Right lobe of liver (tissue), 6 donors: ENCODE measurements at places on chromosomes 1 and 21. TPM values are rescaled to one million over a fixed set of nuclear protein-coding genes. Genes with fewer than 3 reads are reported as not detected.

GRCh38 chr1:151520359-151520758, 9.2 kb downstream of the CGN start:
- no peaks in the 10 kb centered on the region for H3K27me3 ChIP-seq
- no peak overlapping the region for H3K27ac ChIP-seq
- DNase-seq: no peak
- H3K36me3 ChIP-seq: peaks cover 38% of the 10 kb centered on the region

DNA sequence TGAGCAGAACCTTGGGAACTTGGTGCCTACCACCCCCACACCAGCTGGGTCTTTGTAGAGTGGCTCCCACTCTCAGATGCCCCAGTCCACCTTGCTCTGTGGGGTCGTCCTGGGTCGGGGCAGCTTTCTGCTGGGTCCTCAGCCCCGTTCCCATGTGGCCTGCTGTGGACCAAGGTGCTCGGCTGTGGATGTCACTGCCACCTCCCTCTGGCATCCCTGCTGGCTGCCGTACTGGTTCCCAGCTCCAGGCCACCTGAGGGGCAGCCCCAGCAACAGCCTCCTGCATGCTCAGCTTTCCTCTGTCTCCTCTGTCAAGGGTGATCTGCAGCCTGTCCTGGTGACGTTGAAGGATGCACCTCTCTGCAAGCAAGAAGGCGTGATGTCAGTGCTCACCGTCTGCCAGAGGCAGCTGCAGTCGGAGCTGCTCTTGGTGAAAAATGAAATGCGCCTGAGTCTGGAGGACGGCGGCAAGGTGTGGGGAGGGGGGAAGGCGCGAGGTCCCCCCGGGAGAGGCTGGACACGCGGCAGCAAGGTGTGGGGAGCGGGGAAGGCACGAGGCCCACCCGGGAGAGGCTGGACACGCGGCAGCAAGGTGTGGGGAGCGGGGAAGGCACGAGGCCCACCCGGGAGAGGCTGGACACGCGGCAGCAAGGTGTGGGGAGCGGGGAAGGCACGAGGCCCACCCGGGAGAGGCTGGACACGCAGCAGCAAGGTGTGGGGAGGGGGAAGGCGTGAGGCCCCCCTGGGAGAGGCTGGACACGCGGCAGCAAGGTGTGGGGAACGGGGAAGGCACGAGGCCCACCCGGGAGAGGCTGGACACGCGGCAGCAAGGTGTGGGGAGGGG, 45.9 kb upstream of the DIP2A start:
- no peak overlapping the region for H3K27ac ChIP-seq
- no peak for DNase-seq
- H3K4me3 ChIP-seq: no peak overlapping the region
- H3K36me3 ChIP-seq: peaks cover 20% of the 10 kb centered on the region
- H3K27me3 ChIP-seq: no peaks in the 10 kb centered on the region

DNA sequence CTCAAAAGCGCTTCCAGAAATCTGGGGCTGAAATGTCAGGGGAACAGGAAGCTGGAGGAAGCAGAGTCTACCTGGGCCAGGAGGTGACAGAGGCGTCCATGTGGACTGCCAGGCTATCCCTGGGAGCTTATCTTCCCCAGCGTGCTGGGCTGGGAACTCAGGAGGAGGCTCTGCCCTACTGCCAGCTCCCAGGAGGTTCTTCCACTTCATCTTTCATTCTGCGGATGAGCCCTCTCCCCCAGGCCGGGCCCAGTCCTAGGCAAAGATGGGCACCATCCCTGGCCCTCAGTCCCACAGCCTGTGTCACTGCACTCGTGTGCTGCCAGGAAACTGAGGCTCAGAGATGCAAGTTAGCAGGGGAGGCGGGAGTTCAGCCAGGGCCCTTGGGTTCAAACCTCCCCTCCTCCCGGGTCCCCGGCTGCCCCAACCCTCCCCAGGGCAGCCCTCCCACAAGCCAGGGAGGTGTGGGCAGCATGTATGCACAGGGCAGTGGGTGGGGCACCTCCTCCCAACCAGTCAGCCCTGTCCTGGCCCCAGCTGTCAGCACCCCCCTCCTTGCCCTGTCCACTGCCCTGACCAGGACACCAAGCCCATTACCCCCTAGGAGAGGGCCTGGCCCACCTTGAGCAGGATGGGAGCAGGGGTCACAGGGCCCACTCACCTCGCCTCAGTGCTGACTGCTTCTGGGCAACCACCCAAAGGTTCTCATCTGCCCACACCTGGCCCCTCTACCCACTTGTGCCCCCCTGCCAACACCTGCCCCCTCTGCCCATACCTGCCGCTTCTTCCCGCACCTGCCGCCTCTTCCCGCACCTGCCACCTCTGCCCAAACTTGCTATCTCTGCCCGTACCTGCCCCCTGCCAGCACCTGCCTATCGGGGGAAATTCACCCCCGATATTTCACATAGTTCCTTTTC, 226.0 kb downstream of the NPHP4 start:
- DNase-seq: no peak
- no peak overlapping the region for H3K4me3 ChIP-seq
- H3K27ac ChIP-seq: no peak overlapping the region

DNA sequence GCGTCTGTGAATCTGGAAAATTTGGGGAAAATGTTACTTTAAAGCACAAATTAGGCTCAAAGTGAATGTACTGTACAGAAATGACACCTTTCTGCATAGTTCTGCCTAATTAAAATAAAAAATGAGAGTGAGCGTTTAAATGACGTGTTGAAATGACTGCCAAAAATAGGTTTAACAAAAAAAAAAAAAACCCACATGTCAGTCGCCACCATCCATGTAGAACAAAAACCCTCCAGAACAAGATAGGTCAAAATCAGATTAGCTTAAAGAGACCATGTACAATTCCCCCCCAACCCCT, 745 bp downstream of the PARP1 start:
- H3K36me3 ChIP-seq: peaks cover 1% of the 10 kb centered on the region
- H3K27me3 ChIP-seq: no peaks in the 10 kb centered on the region
- no peak for DNase-seq
- H3K27ac ChIP-seq: peak overlapping the region; percentile 58

DNA sequence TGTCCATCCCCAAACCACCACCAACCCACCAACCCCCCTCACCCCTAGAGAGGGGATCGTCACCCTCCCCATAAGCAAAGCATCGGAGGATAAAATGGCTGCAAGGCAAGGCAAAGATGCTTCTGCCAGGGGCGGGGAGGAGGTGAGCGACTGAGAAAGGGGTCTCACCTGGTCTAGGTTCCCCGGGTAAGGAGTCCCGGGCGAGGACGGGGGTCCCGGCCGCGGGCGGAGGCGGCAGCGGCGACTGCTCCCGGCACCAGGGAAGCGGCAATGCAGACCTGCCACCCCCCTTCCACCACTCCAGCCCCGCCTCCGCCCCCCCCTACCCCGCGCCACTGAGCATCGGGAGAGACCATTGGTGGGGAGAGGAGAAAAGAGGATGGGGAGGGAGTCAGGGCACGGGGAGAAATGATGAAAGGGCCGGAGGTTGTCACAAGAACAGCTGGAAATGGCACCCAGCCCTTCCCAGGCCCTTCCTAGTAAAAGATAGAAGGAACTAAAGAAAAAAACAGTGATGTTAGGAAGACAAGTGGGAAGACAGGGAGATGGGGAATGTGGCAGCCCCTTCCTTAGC, at the start of gene SV2A:
TSS of gene SV2A (minus strand) at position 274 of the 574 bp plus-strand sequence. CDS start 4,004 bp downstream, outside the sequence.
- DNase-seq: no peak
- peak within 1 kb of the TSS; percentile 16 for H3K4me3 ChIP-seq
- H3K36me3 ChIP-seq: peaks cover 4% of the 10 kb centered on the region
- H3K27me3 ChIP-seq: no peaks in the 10 kb centered on the region

GRCh38 chr21:28118570-28118969, 874.1 kb downstream of the LTN1 start:
- no peak overlapping the region for H3K27ac ChIP-seq
- DNase-seq: no peak
- H3K36me3 ChIP-seq: no peaks in the 10 kb centered on the region
- no peaks in the 10 kb centered on the region for H3K4me1 ChIP-seq

- no peak for DNase-seq
- H3K27me3 ChIP-seq: no peaks in the 10 kb centered on the region
- H3K36me3 ChIP-seq: no peaks in the 10 kb centered on the region
- no peak overlapping the region for H3K27ac ChIP-seq
Observed at GRCh38 chr1:180939711-180940103, 27.0 kb downstream of the KIAA1614 start.

- no peaks in the 10 kb centered on the region for H3K4me1 ChIP-seq
- no peaks in the 10 kb centered on the region for H3K36me3 ChIP-seq
- no peaks in the 10 kb centered on the region for H3K27me3 ChIP-seq
- DNase-seq: no peak
- H3K4me3 ChIP-seq: no peak overlapping the region
Observed at GRCh38 chr1:185439727-185440415, 122.8 kb upstream of the IVNS1ABP start.

DNA sequence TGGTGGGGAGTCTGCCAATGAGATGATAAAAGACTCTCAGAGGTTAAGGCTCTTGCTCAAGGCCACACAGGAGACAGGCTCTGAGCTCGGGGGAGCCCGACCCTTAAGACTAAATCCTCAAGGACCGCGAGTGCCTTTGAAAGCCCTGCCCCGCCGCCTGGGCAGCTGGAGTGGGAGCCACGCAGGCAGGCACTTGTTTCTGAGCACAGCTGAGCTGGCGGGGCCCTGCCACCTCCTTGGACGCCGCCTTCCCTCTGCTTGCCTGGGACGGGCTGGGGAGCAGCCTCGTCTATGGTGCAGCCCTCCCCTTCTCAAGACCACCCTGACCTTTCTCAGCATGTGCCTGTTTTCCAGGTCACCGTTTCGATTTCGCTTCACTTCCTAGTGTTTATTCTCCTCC, 169.3 kb downstream of the CAMTA1 start:
- no peaks in the 10 kb centered on the region for H3K36me3 ChIP-seq
- H3K4me3 ChIP-seq: no peak overlapping the region
- no peak for DNase-seq
- H3K27ac ChIP-seq: no peak overlapping the region
- no peaks in the 10 kb centered on the region for H3K27me3 ChIP-seq

GRCh38 chr1:78483903-78484302, 6.9 kb upstream of the PTGFR start:
- no peak overlapping the region for H3K4me3 ChIP-seq
- no peaks in the 10 kb centered on the region for H3K36me3 ChIP-seq
- DNase-seq: no peak
- H3K27ac ChIP-seq: no peak overlapping the region
- H3K4me1 ChIP-seq: no peaks in the 10 kb centered on the region

GRCh38 chr21:16241479-16241963, 511.7 kb downstream of the USP25 start:
- no peak overlapping the region for H3K4me3 ChIP-seq
- no peaks in the 10 kb centered on the region for H3K4me1 ChIP-seq
- H3K36me3 ChIP-seq: no peaks in the 10 kb centered on the region

GRCh38 chr1:64133036-64133435, 70.4 kb upstream of the UBE2U start:
- no peak for DNase-seq
- no peak overlapping the region for H3K4me3 ChIP-seq
- H3K27ac ChIP-seq: no peak overlapping the region

DNA sequence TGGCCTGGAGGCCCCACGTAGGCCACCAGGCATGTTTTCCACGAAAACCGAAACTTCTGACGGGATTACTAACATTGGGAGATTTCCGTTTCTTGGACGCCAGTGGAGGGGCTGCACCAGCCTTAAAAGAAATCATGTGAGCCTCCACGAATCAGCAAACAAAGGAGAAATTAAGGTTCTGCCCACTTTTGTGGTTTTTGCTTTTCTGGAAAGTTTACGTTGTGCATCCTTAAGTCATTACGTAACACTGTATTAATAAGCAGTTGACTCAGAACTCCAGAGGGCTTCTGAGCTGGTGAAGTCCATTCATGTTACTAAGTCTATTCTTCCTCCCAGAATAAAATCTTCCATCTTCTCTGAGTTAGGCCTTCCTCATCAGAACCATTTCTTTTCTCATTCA, 168.5 kb downstream of the PSMG1 start:
- no peaks in the 10 kb centered on the region for H3K27me3 ChIP-seq
- H3K27ac ChIP-seq: no peak overlapping the region
- no peaks in the 10 kb centered on the region for H3K4me1 ChIP-seq
- H3K36me3 ChIP-seq: no peaks in the 10 kb centered on the region

DNA sequence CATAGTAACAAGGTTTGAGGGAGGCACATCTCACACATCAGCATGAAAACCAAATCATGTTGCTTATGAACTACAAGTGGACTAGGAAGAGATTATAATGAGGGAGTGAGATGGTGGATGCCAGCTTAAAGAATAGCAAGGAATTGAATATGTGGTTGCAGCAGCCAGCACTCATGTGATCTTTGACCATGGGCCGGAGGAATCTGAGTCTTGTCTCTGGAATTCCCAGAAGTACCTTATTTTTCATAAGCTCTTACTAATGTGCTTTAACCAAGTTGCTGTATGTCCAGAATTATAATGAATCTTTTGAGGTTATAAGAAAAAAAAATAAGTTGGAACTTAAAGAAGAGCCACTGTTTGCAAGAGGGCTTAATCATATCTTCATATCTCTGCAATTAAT, 97.0 kb downstream of the DISP1 start:
- H3K36me3 ChIP-seq: no peaks in the 10 kb centered on the region
- no peak for DNase-seq
- no peaks in the 10 kb centered on the region for H3K4me1 ChIP-seq
- H3K27ac ChIP-seq: no peak overlapping the region

DNA sequence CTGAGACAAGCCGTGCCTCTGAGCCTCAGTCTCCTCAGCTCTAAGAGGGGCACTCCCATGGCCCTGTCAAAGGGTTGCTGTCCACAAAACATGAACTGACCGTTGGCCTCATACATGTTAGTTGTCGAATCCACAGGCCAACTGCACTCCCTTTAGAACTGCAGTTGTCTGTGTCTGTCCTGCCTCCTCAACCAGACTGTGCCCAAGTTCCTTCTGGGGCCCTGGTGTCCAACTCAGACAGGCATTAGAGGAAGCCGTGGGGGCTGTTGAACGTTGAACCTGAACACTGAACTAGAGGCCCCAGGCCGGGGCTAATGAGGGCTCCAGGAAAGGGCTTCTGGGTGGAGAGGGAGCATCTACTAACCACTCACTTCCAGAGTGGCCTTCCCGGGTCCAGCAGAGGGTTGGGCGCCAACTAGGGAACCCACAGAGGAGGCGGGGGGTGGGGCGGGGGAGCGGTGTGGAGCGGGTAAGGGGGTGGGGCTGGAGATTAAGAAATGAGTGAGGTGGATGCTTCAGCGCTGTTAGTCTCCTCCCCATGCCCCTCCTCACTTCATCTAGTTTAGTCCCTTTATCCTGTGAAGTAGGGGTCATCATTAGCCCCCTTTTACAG, at the start of gene RAB42:
TSS of gene RAB42 (plus strand) at position 558 of the 613 bp plus-strand sequence. CDS start 247 bp downstream, outside the sequence.
- H3K4me1 ChIP-seq: no peaks in the 10 kb centered on the region
- H3K27ac ChIP-seq: no peak within 1 kb of the TSS
- DNase-seq: no peak

GRCh38 chr1:87549738-87550137, 221.1 kb downstream of the LMO4 start:
- no peaks in the 10 kb centered on the region for H3K27me3 ChIP-seq
- H3K4me1 ChIP-seq: no peaks in the 10 kb centered on the region
- H3K4me3 ChIP-seq: no peak overlapping the region
- H3K27ac ChIP-seq: no peak overlapping the region
- no peaks in the 10 kb centered on the region for H3K36me3 ChIP-seq

Gene BTG3
- 1.1 TPM for total RNA-seq

Gene SLC22A15
- total RNA-seq: 0.11 TPM

Gene ETV3L
- not detected for total RNA-seq

Gene DENND1B
- 6.4 TPM for total RNA-seq

Gene FBLIM1
- 8.5 TPM for total RNA-seq

Gene TMEM63A
- total RNA-seq: 43.9 TPM

Gene HCRTR1
- not detected for total RNA-seq

Gene S100A14
- 4.4 TPM for total RNA-seq
